ENCODE measurements at places on chromosomes 16 and 17. TPM values are rescaled to one million over a fixed set of nuclear protein-coding genes. Genes with fewer than 3 reads are reported as not detected.

The CCL17 gene
- not detected for total RNA-seq

The HS3ST4 gene
- 1.1 TPM for total RNA-seq

The KREMEN2 gene
- total RNA-seq, result 1.0 TPM

GRCh38 chr16:85484347-85485300, 128.5 kb upstream of the GSE1 start:
- no peak for DNase-seq

DNA sequence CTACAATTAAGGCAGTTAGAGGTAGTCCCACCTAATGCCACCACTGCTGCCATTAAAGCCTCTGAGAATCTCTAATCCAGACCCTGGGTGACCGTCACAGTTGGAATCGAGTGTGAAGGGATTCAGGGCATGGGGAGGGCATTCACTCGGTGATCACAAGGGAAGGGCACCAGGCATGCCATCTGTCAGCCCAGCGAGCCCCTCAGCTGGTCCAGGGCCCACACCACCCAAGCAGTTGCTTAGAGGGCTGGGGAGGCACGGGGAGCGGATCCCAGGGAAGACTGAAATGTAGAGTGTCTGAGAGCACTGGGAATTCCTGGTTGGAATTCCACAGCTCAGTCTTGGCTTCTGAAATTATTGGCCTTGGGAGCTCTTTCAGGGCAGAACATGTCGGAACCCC, 294.6 kb downstream of the CPPED1 start:
- no peak for DNase-seq

DNA sequence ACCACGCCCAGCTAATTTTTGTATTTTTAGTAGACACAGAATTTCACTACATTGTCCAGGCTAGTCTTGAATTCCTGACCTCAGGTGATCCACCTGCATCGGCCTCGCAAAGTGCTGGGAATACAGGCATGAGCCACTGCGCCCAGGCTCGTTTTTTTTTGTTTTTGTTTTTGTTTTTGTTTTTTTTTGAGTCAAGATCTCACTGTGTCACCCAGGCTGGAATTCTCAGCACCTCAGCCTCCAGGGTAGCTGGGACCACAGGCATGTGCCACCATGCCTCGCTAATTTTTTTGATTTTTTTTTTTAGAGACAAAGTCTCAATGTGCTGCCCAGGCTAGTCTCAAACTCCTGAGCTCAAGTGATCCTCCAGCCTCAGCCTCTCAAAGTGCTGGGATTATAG, 17.5 kb upstream of the CMTM4 start:
- DNase-seq, result no peak

- no peak for DNase-seq
Measured at GRCh38 chr16:59356709-59357108, 622.6 kb upstream of the GOT2 start.

DNA sequence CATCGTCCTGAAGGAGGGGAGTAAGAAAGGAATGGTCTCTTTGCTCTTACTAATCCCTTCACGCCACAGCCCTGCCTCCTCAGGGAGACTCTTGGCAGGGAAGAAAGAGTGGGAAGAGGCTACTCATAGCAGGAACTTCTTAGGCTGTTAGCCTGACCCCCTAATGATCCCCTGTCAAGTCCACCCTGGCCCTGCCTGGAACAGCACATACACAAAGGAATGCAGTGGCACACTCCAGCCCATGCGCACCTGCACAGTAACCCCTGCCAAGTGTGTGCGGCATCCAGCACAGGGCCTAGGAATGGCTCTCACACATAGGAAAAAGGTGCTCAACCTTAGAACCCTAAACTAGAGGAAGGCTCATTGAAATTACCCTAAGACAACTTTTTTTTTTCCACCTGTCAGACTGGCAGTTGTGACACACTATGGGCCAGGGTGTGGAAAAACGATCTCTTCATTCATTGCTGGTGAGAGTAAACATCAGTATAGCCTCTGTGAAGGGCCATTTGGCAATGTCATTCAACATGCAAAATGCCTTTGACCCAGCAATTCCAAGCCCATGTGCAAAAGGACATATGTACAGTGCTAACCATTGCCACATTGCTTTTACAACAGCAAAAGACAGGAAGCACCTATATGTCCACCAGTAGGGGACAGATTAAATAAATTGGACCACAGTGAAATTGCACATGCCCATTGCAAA, 50.1 kb downstream of the PIMREG start:
- no peak for DNase-seq

DNA sequence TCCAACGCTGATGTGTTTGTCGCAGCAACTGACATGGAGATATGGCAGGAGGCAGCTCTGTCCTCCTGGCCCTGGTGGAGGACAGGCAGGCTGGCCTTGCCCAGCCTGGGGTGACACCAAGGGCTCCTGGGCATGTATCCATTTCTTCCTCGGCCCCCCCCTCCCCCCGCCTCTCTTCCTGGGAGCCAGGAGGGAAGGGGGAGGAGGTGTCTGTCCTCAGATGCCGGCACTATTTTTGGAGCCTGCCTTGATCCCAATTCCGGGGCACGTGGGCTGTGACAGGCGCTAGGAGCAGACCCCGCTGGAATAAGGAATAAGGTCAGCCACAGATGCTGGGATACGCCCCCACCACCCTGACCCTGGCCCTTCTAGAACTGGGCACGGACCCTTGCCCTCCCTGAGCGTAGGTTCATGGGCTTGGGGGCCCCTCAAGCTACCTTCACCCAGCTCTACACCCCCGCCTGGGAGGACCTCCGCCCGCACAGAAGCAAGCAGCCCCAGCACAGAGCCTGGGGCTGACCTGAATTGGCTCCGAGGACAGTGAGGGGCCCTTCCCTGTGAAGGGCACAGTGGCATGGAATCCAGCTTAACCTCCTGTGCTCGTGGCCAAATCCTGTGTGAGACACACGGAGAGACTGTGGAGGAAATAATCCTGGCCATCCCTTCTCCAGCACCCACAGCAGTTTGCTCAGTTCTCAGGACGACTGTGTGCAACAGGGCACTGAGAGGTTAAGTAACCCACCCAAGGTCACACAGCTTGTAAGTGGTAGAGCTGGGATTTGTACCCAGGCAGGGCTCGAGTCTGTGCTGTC, 24.1 kb downstream of the SEC14L5 start:
- no peak for DNase-seq

DNA sequence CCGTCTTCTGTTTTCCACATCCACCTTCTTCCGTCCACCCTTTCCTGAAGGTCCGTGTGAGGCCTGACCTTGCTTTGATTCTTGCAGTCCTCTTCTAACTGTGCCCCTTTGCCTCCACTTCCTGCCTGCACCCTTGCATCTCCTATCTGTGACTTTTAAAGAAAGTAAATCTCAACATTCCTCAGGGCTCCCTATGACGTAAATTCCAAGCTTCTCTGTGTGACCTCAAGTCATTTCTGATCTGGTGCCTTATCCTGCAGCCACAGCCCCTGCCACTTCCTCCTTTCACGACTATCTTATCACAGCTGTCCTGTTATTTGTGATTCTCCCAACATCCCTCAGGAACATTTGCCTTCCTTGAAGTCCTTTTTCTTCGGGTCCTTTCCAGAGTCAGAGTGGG, 520.5 kb downstream of the CDH13 start:
- DNase-seq, result no peak

GRCh38 chr17:1241929-1242328, 28.3 kb upstream of the BHLHA9 start:
- no peak for DNase-seq

- DNase-seq, result no peak
Measured at GRCh38 chr17:80406146-80406545, 8.8 kb upstream of the ENDOV start.

Measured in neural crest cell (in vitro differentiated cells).